Stimulated activated CD8-positive, alpha-beta memory T cell treated with anti-CD3 and anti-CD28 coated beads, Interleukin-12 subunit alpha, Interleukin-12 subunit beta, amount 100 ng/mL, for 1 hour (primary cell): ENCODE measurements at places on chromosomes 11 and 22.

GRCh38 chr11:101840704-101841103, 74.1 kb upstream of the CEP126 start:
- no peak for DNase-seq

- DNase-seq, result no peak
Observed at GRCh38 chr11:63841554-63841953, 2.6 kb downstream of the MARK2 start.

DNA sequence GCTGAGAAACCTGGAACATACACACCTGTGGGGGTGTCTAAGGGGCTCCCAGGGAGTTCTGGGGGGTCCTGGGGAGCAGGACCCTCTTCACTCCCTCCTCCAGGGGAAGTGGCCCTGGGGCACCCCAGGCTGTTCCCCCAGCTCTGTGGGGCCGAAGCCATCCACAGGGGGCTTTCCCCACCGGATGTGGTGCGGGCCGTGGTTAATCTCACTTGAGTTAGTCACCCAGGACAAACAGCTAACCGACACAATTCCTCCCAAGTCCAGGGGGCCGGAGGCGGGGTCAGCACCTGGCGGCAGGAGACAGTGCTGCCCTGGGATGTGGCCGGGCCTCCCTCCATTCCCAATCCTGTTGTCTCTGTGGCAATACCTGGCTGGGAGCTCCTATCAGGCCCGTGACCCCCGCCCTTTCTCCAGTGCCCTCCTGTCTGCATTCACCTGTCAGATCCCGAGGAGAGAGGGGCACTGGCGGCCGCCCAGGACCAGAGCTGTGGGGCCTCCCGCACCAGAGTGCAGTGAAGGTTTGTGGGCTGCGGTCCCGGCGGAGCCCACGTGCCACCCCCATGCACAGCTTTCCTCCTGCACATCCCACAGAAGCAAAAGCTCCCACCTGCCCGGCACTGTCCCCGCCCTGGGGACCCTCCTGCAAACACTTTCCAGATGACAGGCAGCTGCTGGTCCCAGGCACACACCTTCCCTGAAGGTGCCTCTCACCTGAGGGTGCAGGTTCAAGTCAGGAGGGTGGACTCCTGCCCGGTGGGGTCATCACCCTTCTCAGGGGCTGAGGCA, 5.2 kb upstream of the MUC5AC start:
- DNase-seq, result no peak

DNA sequence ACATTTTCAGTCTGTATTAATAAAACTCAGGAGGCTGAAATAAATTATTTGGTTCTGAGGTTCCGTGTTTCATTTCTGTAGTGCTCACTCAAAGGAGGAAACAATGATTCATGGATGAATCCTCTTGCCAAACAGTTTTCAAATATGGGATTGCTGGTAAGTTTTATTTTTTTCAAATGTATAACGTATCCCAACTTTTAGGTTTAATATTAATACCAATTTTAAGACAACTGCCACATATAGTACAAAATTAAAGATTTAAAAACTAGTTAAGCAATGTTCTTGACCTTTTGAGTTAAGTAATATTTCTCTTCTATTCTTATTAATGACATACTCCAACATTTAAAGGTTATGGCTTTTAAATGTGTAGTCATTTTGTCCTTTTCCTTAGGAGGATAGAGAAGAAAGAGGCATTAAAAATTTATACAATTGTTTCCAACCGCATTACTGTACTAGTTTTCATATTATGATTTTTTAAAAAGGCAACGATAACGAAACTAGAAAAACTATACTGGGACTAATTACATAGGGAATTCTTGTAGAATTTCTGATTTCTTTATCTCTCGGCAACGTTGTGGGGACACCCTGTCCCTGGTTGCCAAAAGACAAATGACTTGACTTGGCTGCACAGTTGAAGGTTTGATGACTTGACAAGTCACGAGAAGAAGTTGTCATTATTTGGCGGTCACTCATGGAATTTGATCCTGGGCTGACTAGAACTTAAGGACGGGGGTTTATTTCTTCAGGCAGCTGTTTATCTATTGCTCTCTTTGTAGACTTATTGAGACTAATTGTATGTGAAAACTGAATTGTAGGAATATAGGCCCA, 69.1 kb upstream of the ADSL start:
- DNase-seq, result no peak

DNA sequence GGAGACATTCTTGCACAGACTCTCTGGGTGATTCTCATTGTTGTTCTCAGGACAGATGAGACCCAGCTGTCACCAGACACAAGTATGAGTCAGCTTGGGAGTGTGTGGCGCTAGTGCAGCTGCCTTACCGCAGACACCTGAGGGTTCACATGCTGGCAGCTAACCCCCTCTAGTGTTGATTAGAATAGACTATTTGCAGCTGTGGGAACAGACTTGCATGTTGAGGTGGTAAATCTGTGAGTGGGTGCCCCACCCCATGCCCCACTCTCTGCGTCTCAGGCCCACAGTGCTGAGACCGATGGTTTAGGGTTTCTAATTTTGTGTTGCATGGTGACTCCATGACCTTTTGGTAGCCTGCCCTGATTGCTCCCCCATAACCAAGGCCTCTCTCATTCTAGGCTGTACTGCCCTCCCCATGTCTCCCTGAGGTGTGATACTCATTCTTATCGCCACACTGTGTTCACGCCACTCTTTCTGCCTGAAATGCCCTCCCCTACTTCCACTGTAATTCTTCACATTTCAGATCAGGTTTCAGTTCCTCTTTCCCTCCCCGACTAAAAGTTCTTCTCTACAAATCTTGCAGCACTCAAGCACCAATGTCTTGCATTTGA, 73.7 kb upstream of the KIRREL3 start:
- no peak for DNase-seq

- no peak for DNase-seq
Observed at GRCh38 chr11:57798905-57799559, 37.4 kb downstream of the CTNND1 start.

DNA sequence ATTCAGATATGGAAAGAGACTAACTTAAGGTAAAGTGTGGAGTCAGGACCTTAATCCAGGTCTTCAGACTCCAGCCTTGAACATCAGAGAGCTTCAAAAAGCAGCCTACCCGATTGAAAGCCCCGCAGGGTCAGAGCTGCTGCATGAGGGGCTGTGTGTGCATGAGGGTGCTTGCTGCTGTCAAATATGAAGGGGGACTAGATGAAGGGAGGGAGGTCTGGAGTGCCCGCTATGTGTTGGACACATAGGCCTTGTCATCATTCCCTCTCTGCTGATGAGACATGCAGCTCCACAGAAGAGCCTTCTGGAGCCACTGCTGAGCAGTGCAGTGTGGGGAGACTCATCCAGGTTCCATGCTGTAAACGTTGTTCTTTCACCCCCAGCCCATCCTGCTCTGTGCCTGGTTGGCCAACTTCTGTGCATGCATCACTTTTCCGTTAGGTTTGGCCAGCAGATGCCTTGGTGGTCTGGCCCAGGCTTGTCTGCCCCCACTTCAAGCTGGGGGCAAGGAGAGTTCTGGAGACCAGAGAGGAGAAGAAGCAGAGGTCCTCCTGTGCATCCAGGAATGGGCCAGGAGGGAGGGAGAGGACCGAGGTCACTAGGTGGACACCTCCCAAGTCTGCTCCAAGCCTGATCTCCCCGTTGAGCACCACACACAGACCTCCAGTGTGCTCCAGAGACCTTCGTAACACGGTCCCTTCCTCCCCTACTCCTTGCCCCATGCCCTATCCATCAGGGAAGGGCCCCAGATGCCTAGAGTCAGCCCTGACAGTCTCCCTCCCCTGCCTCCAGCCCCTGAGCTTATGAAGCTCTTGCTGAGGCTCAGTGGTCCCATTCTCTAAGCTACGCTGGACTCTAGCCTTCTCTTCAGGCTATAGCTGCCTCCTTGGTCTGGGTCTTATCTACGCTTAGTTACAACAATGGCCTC, 32.0 kb downstream of the LRRC32 start:
- DNase-seq, result no peak

GRCh38 chr11:76443268-76443980, 1.4 kb upstream of the EMSY start:
- DNase-seq, result no peak

- no peak for DNase-seq
Observed at GRCh38 chr11:86440305-86440716, 65.6 kb downstream of the CCDC81 start.

- DNase-seq, result no peak
Observed at GRCh38 chr11:17132654-17133053, 55.2 kb upstream of the RPS13 start.

GRCh38 chr22:48096411-48096810, 1334.0 kb downstream of the TBC1D22A start:
- DNase-seq, result no peak

- DNase-seq, result no peak
Observed at GRCh38 chr11:86158704-86159580, 85.6 kb upstream of the EED start.

DNA sequence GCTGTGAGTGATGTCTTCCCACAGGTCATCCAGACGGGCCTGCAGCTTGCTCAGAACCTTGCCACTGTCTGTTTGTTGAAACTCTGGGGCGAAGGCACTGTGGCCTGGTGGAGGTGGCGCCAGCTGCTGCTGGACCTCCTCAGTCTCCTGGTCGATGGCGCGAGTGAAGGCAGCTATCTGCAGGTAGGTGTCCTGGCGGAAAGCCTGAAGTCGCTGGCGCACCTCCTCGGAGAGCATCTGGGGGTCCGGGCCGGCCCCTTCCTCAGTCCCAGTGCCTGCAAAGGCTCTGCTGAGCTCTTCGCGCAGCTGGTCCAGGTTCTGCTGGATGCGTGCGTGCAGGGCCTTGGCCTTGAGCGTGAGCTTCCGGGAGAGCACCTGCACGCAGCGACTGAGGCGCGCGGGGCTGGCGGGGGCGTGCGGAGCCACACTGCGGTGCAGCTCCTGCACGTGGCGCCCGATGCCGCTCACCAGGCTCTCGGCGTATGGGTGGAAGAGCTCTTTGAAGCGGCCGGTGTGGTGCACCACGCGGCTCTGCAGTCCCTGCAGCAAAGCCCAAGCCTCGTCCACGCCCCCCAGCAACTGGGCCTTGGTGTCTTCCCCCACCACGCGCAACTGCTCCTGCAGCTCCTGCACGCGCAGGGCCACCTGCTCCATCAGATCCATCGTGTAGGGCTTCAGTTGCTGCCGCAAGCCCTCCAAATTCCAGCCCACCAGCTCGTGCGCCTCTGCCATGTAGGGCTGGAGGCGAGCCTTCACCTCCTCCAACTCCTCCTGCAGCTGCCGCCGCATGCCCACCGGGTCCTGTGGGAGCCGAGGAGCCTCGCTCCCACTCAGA, 1.3 kb downstream of the APOA5 start:
- no peak for DNase-seq
